ENCODE measurements at places on chromosomes 6 and 20. TPM values are rescaled to one million over a fixed set of nuclear protein-coding genes. Genes with fewer than 3 reads are reported as not detected.

DNA sequence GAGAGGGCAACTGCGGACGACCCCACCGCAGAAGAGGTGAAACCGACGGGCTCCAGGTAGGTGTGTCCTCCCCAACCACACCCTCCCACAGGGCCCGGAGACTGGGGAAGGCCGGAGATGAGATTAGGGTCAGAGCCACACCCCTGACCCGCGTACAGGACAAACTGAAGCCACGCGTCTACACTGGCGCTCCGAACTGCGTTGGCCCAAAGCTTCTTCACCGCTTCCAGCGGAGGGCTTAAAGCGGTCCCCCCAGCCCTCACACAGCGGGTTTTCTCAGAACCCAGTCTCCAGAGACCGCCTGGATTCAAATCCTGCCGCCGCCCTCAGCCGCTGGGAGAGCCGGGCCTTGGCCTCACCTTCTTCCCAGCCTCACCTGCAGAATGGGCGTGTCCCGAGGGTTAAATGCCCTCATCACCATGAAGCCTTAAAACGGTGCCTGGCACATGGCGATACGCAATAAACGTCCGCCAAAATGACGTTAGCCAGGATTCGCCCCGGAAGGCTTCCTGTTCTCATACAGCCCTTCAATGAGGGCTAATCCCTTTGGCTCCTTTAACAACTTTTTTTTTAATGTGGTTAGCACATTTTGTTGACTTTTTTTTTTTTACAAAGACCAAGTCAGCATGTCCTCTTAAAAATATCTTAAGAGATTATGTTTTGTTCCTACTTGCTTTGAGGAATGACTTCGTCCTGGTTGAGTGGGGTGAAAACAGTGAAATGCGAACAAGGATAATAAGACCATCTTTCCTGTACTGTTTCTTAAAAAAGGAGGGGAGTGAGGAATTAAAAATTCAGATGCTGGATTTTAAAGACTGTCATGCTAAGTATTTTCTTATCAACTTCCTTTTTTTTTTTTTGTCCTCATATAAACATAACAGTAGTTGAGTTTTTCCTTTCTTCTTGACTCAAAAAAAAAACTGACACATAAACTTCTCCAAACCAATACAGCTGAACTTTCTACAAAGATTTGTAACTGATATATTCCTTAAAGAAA lies 15.1 kb upstream of the ZNF217 start:
- H3K27me3 ChIP-seq = no peaks in the 10 kb centered on the region
- H3K36me3 ChIP-seq = no peaks in the 10 kb centered on the region
- H3K4me1 ChIP-seq = peaks cover 12% of the 10 kb centered on the region
- H3K4me3 ChIP-seq = peak overlapping the region; percentile 49

- no peaks in the 10 kb centered on the region for H3K27me3 ChIP-seq
- no peak overlapping the region for H3K27ac ChIP-seq
- peaks cover 14% of the 10 kb centered on the region for H3K36me3 ChIP-seq
- no peak overlapping the region for H3K4me3 ChIP-seq
- no peaks in the 10 kb centered on the region for H3K4me1 ChIP-seq
Measured at GRCh38 chr6:144749263-144749662, 464.1 kb downstream of the UTRN start.

- H3K27ac ChIP-seq = no peak overlapping the region
- no peak overlapping the region for H3K4me3 ChIP-seq
- no peaks in the 10 kb centered on the region for H3K36me3 ChIP-seq
- H3K27me3 ChIP-seq = no peaks in the 10 kb centered on the region
Measured at GRCh38 chr20:19947611-19948264, 69.4 kb upstream of the NAA20 start.

DNA sequence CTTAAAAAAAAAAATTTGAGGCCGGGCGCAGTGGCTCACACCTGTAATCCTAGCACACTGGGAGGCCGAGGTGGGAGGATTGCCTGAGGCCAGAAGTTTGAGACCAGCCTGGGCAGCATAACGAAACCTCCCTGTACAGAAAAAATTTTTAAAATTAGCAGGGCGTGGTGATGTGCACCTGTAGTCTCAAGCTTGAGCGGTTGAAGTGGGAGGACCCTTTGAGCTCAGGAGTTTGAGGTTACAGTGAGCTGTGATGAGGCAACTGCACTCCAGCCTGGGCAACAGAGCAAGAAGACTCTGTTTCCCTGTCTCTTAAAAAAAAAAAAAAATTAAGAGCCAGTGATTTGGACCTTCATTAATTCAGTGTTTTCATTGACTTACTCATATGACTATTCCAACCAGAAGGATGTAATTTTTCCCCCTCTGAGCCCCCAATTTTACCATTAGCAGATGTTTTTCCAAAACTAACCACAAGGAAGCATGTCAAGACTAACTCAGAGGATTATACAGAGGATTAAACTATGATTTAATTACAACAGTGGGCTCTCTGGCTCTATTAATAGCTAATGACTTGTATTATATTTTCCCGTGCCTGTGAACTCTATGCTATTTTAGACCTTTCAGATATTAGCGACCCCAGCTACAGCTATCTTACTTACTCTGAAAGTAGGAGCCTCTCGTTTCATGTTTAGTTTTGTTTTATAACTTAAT lies 75.1 kb downstream of the ARID1B start:
- no peak overlapping the region for H3K27ac ChIP-seq
- H3K36me3 ChIP-seq = no peaks in the 10 kb centered on the region
- H3K4me3 ChIP-seq = no peak overlapping the region
- no peak for DNase-seq
- H3K27me3 ChIP-seq = no peaks in the 10 kb centered on the region
- peaks cover 16% of the 10 kb centered on the region for H3K4me1 ChIP-seq

- H3K4me1 ChIP-seq = peaks cover 79% of the 10 kb centered on the region
- H3K36me3 ChIP-seq = peaks cover 41% of the 10 kb centered on the region
- peak overlapping the region; percentile 89 for H3K4me3 ChIP-seq
- no peaks in the 10 kb centered on the region for H3K27me3 ChIP-seq
- DNase-seq = no peak
- peak overlapping the region; percentile 85 for H3K27ac ChIP-seq
Measured at GRCh38 chr6:24927277-24927955, 8.3 kb downstream of the RIPOR2 start.

- H3K4me3 ChIP-seq = no peak overlapping the region
- H3K27ac ChIP-seq = no peak overlapping the region
- no peaks in the 10 kb centered on the region for H3K4me1 ChIP-seq
- no peaks in the 10 kb centered on the region for H3K27me3 ChIP-seq
- DNase-seq = no peak
- no peaks in the 10 kb centered on the region for H3K36me3 ChIP-seq
Measured at GRCh38 chr6:100229512-100229911, 235.2 kb downstream of the SIM1 start.

DNA sequence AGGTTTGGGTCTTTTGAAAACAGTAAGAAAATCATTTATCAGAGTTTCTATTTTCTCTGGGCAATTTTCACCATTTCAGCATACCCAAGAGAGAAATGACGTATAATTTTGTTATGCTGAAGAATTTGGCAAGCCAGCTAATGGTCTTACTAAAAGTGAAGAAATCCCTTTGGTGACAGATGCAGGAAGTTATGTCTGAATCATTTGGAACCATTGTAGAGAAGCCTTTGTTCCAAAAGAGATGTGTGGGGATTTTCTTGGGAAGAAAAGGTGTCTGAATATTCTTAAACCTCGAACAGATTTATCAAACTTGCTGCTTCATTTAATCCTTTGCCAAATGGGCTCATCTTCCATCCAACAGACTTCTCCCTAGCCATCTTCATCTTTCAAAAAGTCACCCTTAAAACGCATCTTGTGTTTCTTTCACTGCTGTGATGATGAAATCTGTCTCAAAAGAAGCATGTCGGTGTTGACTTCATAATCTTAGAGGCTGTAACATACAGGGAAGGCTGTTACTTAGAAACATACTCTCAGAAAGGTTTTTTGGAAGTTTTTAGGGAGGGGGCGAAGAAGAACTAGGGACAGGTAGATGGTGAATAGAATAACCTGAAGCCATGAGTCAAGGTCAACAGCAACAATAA lies 39.5 kb downstream of the CITED2 start:
- no peak for DNase-seq
- no peaks in the 10 kb centered on the region for H3K27me3 ChIP-seq
- no peak overlapping the region for H3K4me3 ChIP-seq
- no peak overlapping the region for H3K27ac ChIP-seq
- no peaks in the 10 kb centered on the region for H3K36me3 ChIP-seq

GRCh38 chr20:61529354-61529753 lies 277.3 kb downstream of the CDH4 start:
- H3K27ac ChIP-seq = no peak overlapping the region
- H3K4me3 ChIP-seq = no peak overlapping the region
- no peaks in the 10 kb centered on the region for H3K36me3 ChIP-seq
- DNase-seq = no peak

GRCh38 chr6:146357578-146358430 lies 185.8 kb upstream of the RAB32 start:
- H3K27me3 ChIP-seq = no peaks in the 10 kb centered on the region
- H3K4me1 ChIP-seq = no peaks in the 10 kb centered on the region
- H3K4me3 ChIP-seq = no peak overlapping the region
- no peaks in the 10 kb centered on the region for H3K36me3 ChIP-seq
- DNase-seq = no peak
- no peak overlapping the region for H3K27ac ChIP-seq

The C6orf58 gene
- not detected for total RNA-seq

Data from naive thymus-derived CD4-positive, alpha-beta T cell (primary cell).